ENCODE measurements at places on chromosomes 5 and 9.
A peak's percentile ranks its signal among the peaks of the same experiment; 100 is the strongest.

DNA sequence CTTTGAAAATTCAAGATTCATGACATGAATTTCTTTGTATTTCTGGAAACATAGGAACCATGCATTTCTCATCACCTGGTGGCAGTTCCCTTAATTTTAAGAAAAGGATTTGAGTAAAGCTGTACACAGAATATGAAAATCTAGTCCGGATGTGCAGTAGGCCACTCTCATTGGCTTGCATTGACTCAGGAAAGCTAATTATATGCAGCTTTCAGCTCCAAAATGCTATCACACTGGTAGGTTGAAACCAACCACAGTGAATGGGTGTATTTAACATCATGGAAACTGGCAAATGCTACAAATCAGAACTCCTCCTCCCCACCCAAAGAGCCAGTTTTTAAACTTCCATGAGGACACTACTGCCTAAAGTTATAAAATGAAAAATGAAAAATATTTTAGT, 161.6 kb upstream of the FBXL17 start:
- no peak for DNase-seq

GRCh38 chr5:148735301-148735835, 81.0 kb upstream of the HTR4 start:
- DNase-seq: no peak

DNA sequence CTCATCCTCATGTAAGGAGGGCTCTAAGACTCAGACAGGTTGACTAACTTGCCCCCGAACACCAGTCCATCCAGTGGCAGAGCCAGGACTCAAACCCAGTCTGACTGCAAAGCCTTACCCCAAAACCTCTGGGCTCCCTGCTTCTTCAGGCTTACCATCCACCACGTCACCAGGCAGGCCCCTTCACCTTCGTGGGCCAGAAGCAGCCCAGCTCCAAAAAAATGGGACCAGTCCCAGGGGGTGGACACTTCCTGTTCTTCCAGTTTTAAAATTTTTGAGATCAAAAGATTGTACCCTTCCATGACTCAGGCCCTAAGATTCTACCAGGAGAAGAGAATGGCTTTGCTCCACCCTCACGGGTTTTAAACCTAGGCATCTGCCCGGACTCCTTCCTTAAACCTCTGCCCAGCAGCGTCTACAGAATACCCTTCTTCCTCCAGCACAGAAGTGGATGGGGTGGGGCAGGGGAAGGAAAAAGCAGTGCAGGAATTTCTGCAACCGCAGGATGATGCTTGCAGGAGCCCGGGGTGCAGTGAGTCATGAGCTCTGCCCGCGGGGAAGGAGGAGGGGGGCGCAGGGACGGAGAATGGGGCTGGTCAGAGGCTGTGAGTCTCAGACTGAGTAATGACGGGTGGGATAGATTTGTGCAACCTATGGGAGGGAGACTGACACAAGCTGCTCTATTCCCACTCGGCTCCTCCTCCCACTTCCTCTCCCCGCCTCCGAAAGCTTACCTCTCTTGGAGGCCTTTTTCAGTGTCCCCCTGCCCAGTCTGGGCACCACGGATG, 50.4 kb upstream of the STXBP1 start:
- no peak for DNase-seq

DNA sequence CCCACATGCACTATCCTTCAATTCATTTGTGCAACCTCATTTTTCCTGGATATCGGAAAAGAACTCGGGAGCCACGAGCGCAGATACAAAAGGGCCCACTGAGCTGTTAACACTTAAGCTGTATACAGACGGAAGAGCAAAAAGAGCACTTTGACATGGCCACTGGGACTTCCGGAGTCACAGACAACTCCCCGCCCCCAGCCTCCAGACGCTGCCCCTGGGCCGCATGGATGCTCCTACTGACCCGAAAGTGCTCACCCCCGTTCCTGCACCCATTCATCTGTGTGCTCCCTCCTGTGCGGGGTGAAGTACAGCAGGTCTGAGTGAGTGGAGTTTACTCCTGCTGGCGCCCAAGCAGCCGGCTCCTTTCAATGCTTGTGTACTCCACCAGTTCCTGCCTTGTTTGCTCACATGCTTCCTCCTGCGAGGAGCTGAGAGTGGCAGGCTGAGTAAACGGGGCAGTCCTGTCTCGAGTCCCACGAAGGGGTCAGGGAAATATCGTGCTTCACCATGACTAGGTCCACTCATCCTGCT, 901.0 kb upstream of the CTNND2 start:
- DNase-seq: no peak

DNA sequence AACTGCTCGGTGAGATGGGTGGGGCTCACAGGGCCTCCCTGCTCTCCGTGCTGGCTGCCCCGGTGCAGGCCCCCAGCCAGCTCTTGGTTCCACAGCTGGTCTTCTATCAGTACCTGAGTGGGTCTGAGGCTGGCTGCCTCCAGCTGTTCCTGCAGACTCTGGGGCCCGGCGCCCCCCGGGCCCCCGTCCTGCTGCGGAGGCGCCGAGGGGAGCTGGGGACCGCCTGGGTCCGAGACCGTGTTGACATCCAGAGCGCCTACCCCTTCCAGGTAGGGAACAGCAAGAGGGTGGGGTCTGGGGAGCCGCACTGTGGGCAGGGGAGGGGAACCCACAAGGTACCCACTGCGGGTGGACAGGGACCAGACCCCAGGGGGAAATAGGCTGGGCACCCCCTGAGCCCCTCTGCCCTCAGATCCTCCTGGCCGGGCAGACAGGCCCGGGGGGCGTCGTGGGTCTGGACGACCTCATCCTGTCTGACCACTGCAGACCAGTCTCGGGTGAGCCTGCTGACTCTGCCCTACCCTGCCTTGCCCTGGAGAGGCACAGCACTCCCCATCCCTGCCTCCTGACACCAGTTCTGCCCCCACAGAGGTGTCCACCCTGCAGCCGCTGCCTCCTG, 2.8 kb downstream of the MAMDC4 start:
- no peak for DNase-seq

- DNase-seq: no peak
Measured at GRCh38 chr5:79771387-79771786, 81.8 kb downstream of the CMYA5 start.

GRCh38 chr5:138466125-138466899, 1.0 kb downstream of the EGR1 start:
- DNase-seq: no peak

- no peak for DNase-seq
Measured at GRCh38 chr9:27564670-27565069, 8.6 kb downstream of the C9orf72 start.

DNA sequence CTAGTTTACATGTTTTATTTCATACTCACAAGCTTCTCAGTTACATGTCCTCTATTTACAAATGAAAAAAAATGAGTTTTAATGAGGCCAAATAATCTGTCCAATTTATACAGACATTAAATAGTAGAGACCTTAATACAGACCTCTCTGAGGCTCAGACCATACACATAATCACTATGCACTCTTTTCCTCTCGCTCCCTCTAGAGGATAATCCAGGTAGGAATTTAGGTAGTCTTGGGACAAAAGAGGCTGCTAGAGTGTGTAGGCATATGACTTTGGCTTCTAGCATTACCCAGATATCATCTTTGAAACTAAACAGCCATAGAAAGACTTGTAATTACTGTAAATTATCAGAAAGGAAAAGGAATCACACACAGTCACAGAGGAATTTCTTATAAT, 444.7 kb downstream of the HINT1 start:
- DNase-seq: peak; percentile 0

- no peak for DNase-seq
Measured at GRCh38 chr5:103804711-103805110, 242.1 kb upstream of the NUDT12 start.

DNA sequence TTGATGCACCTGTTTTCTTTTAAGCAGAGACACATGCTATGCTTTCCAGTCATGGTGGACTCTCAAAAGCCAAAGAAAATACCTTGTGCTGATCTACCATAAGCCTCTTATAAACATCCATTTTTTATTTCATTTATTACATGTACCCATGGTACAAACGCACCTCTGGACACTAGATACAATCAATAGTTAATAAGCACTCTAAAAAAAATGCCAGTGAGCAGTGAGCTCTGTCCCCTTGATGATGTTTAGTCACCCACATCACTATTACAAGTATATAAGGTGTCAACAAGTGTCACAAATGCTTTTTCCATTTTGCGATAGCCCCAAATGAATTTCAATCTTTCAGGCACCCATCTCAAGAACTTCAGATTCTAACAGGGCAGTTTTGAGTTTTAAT, 5.9 kb downstream of the KLF4 start:
- DNase-seq: no peak

- DNase-seq: no peak
Measured at GRCh38 chr9:68706363-68707201, 1.5 kb downstream of the PIP5K1B start.

DNA sequence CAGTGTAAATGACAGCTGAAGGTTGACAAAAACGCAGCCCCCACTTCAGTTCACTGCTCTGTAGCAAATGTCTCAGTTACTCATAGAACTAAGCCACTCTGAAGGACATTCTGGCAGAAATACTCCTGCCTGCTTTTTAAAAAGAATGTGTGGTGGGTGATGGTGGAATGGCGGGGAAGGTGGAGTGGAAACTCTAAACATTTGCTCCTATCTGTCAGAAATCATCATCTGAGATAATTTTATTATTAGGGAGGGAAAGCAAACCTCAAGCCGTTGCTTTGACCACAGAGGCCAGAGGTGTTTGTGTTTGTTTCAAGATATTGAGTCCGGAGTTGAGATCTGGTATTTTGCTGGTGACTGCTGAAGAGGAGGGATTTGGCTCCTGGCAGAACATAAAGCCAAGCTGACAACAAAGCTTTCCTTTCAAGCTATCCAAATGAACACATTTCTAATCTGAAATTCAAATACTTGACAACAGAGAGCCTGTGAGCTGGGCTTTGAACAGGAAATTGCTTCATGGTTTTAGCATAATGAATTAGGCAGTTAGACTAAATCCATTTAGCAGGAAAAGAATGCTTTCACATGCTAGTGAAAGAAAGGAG, 362.7 kb downstream of the CSNK1G3 start:
- no peak for DNase-seq

GRCh38 chr9:33787839-33788238, 7.5 kb upstream of the PRSS3 start:
- no peak for DNase-seq

DNA sequence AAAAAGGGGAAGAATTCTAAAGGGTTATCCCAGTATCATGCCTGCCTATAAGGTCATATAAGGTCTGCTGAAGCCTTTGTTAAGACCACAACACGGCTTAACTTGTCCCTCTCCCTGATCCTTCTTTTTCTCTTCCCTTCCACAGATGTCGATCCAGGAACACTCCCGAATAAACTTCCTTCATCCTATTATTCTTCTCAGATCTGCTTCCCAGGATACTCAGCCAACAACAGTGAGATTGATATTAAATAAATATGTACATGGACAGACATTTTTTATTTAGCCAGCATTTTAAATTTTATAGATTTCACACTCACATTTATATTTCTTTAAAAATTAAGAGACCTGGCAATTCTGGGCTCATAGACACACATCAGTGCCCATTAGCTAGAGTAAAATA, 44.1 kb downstream of the DPYSL3 start:
- no peak for DNase-seq

- DNase-seq: no peak
Measured at GRCh38 chr5:17289681-17290539, 72.5 kb downstream of the BASP1 start.

- DNase-seq: no peak
Measured at GRCh38 chr9:136566901-136567300, 21.1 kb upstream of the NOTCH1 start.

DNA sequence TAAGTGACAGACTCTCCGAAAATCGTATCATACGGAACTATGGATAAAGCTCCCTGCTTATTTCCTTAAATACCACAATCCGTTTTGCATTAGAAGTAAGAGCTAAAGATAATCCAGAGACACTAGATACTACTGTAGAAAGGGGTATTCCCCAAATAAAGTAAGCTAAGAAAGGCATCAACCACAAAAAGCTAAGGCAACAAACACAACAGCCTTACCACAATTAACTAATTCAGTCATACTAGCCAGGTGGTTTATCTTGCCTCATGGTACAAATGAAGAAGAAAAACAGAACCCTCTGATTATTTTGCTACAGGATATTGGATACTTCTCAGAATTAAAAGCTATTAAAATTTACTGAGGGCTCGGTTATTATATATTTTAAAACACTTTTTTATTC, 14.1 kb downstream of the ERP44 start:
- no peak for DNase-seq

- DNase-seq: no peak
Measured at GRCh38 chr5:179534431-179534830, 15.9 kb upstream of the RUFY1 start.

GRCh38 chr5:147037515-147038205, 159.1 kb upstream of the PPP2R2B start:
- DNase-seq: no peak

- DNase-seq: no peak
Measured at GRCh38 chr9:128392302-128393144, 21.3 kb downstream of the URM1 start.

DNA sequence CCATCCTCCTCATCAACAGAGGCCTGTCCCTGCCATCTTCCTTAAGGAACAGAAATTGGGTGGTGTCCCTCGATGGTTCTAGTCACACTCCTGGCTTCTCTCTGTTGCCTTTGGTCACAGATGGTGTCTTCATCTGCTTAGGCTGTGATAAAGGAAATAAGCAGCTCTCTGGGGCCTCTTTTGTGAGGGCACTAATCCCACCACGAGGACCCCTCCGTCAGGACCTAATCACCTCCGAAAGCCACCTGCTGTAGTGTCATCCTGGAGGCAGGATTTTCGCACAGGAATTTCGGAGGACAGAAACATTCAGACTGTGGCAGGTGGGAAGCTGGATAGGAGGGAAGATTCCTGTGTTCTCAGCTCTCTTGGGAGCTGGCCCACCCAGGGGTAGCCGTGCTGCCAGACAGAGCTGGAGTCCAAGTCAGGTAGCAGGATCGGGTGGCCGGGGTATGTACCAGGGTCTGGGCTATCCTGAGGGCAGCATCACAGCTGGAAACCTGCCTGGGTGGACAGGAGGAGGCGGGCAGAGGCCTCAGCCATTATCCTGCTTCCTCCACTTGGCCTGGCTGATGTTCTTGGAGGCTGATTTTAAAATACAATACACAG, 59.5 kb downstream of the ANKRD33B start:
- no peak for DNase-seq

DNA sequence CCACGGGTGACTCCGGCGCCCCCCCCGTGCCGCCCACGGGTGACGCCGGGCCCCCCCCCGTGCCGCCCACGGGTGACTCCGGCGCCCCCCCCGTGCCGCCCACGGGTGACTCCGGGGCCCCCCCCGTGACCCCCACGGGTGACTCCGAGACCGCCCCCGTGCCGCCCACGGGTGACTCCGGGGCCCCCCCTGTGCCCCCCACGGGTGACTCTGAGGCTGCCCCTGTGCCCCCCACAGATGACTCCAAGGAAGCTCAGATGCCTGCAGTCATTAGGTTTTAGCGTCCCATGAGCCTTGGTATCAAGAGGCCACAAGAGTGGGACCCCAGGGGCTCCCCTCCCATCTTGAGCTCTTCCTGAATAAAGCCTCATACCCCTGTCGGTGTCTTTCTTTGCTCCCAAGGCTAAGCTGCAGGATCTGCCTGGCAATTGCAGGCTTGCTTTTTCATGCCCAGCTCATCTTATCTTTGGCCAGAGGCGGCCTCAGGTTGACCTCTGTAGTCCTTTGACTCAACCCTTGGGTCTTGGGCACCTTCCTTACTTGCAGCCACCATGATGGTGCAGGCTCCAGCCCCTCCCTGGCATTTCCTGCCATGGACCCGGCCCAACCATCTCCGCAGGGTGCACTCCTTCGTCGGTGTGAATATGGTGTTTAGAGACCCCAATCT, 9.8 kb downstream of the CEL start:
- DNase-seq: no peak
